Glomerular endothelial cell (primary cell): ENCODE measurements at places on chromosomes 7 and 10.

DNA sequence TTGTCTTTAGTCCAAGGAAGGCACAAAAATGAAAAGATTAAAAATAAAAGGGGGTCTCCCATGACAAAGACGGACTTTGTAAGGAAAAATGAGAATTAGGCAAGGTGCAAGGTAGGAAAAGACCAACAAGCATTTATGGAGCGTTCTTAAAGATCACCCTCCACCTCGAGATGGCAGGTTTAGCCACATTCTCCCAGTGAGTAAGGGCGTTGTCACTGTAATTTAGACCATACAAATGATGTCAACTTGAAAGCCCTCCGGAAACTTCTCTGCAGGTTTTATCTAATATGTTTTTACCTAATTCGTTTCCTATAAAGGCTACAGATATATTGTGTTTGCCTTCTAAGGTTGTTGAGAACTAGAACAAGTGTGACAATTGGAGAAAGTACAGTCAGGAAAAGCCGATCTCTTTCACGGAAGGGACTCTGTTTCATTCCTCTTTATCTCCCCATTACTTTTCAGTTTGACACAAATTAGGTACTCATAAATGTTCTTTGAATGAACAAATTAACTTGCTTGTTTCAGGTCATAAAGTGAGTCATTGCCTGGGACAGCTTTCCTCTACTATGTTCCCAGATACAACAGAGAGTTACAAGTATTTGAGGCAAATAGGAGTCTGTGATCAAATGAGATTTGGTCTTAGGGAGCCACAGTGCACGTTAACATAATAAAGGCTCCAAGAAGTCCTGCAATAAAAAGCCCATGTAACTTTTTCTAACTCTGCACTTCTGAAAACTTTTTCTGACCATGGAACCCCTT is 102.6 kb upstream of the HABP2 start:
- no peak for DNase-seq

GRCh38 chr7:154503962-154504550 is 451.9 kb downstream of the DPP6 start:
- peak; percentile 14 for DNase-seq

DNA sequence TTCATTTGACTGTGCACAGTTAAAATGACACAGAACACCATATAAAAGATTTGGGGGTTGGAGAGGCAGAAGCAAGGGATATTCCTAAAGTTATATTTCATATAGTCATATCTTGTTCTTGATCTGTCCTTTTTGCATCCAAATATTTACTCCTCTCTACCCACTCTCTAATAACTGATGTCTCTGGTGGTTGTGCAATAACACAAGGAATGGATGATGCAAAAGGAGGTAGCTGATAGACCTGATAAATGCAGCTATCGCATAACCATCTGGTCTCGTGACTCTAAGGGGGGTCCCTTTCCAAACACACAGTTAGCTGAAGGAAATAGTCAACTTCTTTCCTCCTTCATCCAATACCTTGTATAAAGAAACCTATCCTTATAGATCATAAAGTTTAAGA is 123.1 kb downstream of the POLR1F start:
- no peak for DNase-seq

- DNase-seq: no peak
Observed at GRCh38 chr7:51103718-51104117, 212.9 kb downstream of the COBL start.

DNA sequence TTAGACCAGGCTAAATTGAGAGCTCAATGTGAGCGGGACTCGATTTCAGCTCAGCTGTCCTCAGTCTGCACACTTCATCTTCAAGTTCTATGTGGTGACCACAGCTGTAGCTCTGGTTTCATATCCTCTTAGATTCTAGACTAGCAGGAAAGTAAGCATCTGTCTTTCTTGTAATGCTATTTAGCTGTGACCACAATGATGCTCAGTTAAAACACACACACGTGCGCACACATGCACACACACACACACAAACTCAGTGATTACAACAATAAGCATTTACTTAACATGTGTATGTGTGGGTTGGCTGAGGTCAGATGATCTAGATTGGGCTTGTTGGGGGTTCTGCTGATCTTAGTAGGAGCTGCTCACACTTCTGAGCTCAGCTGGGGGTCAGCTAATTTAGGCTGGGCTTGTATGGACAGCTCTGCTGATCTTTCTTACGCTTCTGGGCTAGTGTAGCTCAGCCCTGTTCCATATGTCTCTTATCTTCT is 82.5 kb downstream of the ZNF365 start:
- no peak for DNase-seq

DNA sequence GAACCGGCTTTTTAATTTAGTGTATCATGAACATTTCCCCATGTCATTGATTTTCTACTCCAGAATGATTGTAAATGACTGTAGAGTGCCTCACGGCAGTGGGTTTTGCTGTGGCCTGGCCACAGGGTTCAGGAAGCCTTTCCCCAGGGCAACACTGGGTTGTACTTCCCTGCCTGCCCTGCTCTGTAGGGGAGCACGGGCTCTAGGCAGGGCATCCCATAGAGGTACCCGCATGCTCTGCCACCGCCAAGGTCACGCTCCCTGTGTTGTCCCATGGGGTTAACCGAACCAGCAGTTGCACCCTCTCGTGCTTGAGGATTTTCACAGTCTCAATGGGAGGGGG is 63.8 kb downstream of the BPGM start:
- DNase-seq: no peak

DNA sequence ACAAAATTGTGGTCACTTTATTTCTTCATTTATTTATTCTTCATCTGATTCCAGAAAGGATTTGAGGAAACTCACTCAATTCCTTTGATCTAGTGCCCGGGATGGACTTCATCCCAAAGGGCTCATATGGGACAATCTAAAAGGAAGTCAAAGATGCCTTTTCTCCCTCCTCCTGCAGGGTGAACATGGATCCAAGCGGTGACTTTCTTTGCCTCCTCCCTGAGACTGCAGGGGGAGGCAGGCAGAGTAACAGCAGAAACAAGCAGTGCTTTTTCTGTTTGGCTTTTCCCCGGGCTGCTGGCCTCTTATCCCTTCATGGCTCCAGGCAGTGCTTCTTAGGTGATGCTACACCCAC is 10.0 kb upstream of the DNMBP start:
- no peak for DNase-seq

GRCh38 chr7:34128762-34129161 is 223.4 kb downstream of the BMPER start:
- DNase-seq: no peak

DNA sequence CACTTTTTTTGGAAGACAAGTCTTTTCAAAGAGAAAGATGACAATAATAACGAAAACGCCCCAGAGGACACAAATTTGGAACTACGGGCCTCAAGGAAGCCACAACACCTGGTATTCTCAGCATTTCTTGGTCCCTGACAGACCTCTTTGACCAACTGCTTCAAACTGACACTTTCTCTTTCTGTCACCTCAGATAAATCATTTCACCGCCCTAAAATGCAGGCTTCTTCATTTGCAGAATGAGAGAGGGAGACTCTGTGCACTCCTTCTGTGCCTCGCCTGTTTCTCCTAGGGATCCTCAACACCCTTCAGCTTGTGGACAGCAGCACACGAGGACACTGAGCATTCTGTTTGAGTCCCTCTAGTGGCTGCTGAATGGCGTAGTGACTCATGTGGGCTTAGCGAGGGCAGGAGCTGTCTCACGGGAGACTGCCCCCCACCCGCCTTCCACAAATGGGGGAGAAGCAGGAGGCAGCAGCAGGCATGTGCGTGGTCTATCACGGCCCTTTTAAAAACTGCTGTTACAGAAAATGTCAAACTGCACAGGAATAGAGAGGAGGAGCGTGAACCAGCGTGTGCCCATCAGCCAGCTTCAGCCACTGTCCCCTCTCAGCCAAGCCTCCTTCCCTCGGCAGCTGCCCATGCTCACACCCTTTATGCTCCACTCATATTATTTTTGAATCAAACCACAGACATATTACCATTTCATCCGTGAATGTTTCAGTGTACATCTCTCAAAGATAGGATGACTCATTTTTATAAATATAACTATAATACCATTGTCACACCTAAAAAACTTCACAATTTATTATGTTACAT is 41.4 kb downstream of the GSDME start:
- no peak for DNase-seq
